ENCODE measurements at places on chromosomes 1 and 21. TPM values are rescaled to one million over a fixed set of nuclear protein-coding genes. Genes with fewer than 3 reads are reported as not detected.

AZIN2 gene
- 2.1 TPM for total RNA-seq

SLC44A3 gene
- not detected for total RNA-seq

MMP23B gene
- 2.7 TPM for total RNA-seq

ASTN1 gene
- not detected for total RNA-seq

CTH gene
- total RNA-seq: 12.0 TPM

PSRC1 gene
- total RNA-seq: 20.5 TPM

C4BPB gene
- total RNA-seq: 8.3 TPM

AJAP1 gene
- not detected for total RNA-seq

KCNK2 gene
- not detected for total RNA-seq

WNT3A gene
- not detected for total RNA-seq

IL20 gene
- total RNA-seq: not detected

ARHGAP30 gene
- 116 TPM for total RNA-seq

LCE3D gene
- total RNA-seq: not detected

HES4 gene
- 3.2 TPM for total RNA-seq

E2F2 gene
- total RNA-seq: 23.2 TPM

FALEC gene
- 0.66 TPM for total RNA-seq

SLC2A1 gene
- 39.9 TPM for total RNA-seq

MRPL37 gene
- 169 TPM for total RNA-seq

LCE1A gene
- total RNA-seq: not detected

RASSF5 gene
- 239 TPM for total RNA-seq

TAS1R2 gene
- total RNA-seq: not detected

NHLH1 gene
- 0.46 TPM for total RNA-seq

SYT2 gene
- total RNA-seq: not detected

C1orf94 gene
- not detected for total RNA-seq

LEPROT gene
- 19.2 TPM for total RNA-seq

SPRR2F gene
- not detected for total RNA-seq

MAP1LC3C gene
- total RNA-seq: not detected

VASH2 gene
- 0.39 TPM for total RNA-seq

ECM1 gene
- total RNA-seq: 1.3 TPM

LCE1E gene
- not detected for total RNA-seq

KRTAP19-3 gene
- not detected for total RNA-seq

CFAP107 gene
- total RNA-seq: not detected

TMCC2 gene
- total RNA-seq: 17.2 TPM
